ENCODE measurements at places on chromosomes 6 and 20. TPM values are rescaled to one million over a fixed set of nuclear protein-coding genes. Genes with fewer than 3 reads are reported as not detected.

The ABHD16B gene
- not detected for total RNA-seq

The DOK5 gene
- total RNA-seq: 0.27 TPM

The OLIG3 gene
- total RNA-seq: not detected

The PRRT1 gene
- not detected for total RNA-seq

The QRSL1 gene
- 17.7 TPM for total RNA-seq

The SH3BGRL2 gene
- 0.11 TPM for total RNA-seq

The SOX18 gene
- 0.75 TPM for total RNA-seq

The GSTA3 gene
- not detected for total RNA-seq

The RAET1E gene
- total RNA-seq: not detected

All from T-helper 2 cell treated with Interferon-gamma antibody and Interleukin-4, amounts not matched to agents 100 ng/mL and 5 ng/mL, for 36 hours (primary cell).